ENCODE measurements at places on chromosomes 2 and 18. TPM values are rescaled to one million over a fixed set of nuclear protein-coding genes. Genes with fewer than 3 reads are reported as not detected.

DNA sequence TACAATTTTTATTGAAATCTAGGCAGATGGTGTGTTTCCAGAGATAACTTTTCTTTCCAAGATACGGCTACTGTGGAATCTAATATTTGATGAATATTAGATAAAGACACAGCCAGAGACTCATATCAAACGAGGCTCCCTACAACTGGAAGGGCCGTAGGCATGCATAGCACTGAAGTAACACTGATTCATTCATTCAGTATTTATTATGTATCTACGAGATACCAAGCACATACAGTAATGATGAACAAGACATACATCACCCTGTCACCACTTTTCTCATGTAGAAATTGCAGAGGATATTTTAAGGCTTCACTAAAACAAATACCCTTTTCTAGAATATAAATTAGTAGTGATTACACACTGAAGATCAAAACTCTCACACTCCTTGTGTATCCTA is 74.5 kb downstream of the KCTD18 start:
- no peak for DNase-seq

DNA sequence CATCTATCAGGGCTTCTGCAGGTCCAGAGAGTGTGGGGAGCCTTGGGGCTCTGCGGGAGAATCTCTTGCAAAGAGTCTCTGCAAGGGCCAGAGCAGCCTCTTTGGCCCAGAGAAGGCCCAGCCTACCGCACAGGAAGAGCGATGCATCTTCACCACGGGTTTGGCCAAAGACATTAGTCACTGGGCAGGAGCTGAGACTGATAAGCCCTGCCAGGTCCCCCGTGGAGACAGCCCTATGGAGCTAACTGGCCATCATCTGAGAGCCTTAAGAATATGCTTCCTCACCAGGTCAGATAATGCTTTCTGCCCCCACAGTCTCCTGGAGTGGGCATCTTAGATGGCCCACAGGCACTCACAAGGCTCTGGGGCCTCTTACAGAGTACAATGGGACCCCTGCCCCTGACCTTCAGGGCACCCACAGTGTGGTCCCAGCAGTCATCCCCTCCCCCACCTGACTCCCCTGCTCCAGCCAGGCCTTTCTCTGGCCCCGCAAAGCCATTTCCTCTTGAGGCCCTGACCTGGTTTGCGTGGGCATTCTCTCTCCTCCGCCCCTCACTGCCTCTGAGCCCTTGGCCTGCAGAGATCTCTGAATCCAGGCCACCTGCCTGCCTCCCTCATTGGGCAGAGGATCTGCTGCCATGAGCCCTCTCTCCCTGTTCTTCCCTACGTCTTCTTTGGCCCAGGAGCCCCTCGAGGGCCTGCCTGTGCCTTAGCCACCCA is 31.9 kb upstream of the MAPRE3 start:
- no peak for DNase-seq

GRCh38 chr2:149652926-149653325 is 65.4 kb upstream of the MMADHC start:
- no peak for DNase-seq

DNA sequence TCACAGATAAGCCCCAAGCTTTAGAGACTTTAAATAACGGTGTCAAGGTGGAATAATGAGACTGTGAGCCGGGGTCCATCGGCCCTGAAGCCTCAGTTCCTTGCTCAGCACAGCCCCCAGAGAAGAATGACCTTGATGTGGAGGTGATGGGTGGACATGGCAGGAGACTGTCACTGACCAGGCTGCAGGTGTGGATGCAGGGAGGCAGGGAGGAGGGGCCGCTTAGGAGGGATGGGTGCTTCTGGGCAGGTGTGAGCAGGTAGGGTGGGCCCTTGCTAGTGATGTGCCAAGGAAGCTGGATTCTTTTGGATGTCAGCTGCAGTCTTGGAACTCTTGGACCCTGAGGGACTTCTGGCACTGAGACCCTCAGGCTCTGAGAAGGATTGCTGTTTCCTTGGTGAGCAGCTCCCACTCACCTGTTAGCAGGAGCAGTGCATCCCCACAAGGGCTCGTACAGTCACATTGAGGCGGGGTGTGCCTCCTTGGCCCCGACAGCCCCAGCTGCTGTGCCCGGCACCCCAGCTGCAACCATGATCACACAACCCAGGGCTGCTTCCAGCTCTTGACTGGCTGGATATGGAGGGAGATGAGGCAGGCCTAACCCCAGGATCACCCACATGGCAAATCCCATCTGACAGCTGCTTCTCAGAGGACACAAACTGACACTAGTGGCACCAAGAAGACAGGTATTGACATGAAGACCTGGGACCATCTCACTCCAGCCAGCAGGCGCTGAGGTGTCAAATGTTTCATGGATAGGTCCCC is 209.8 kb upstream of the HDAC4 start:
- no peak for DNase-seq

- DNase-seq = peak; percentile 32
These were observed at the start of gene CRACDL for GRCh38 chr2:98935777-98936352. CRACDL (minus strand) TSS chr2:98936225; CDS start chr2:98846800, 89,425 bp downstream.

GRCh38 chr18:49935215-49935614 is 121.9 kb upstream of the ACAA2 start:
- no peak for DNase-seq

- no peak for DNase-seq
These were observed 225.8 kb downstream of the RNF152 start for GRCh38 chr18:61666876-61667590.

Gene SP3
- total RNA-seq = 41.0 TPM

- peak; percentile 37 for DNase-seq
These were observed 183.7 kb downstream of the INO80D start for GRCh38 chr2:205902041-205902899.

Gene NRBP1
- total RNA-seq = 36.6 TPM

Gene LIMS3
- 4.7 TPM for total RNA-seq

DNA sequence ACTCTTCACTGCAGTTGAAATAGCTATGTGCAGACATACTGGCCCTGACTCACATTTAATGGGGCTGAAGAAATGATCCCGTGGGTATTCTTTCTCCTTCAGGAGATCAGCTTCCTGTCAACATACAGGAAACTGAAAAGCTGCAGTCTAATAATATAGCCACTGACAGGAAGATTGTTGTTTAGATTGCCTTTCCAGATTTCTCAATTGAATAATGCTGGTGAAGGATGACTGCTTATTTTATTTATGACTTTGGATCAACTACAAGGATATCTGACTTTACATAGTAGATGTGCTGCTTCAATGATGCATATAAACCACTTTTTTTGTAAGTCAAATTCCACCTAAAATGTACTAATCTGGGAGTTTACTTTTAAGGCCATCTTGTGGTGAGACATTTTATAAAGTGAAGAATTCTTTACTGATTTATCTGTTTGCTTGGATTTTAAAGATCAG is 93.4 kb upstream of the MAP4K3 start:
- no peak for DNase-seq

DNA sequence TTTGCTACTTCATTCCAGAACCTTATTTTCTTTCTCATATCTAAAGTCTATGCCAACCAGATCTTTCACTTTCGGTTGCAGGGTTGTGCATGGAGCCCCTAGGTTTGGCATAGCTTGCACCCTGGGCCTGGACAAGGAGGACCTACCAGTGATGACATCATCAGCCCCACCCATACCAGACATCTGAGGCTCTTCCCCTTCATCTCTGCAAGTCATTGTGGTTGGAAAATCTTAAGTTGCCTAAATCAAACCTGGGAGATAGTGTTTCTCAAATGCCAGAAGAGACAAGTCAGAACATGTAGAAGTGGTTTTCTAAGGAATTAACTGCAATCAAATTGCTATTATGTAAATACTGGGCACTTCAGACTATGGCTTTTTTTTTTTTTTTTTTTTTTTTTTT is 363.3 kb downstream of the ZNF516 start:
- DNase-seq = no peak
